ENCODE measurements at places on chromosomes 6 and 20.

GRCh38 chr6:73566954-73567591 is 46.2 kb upstream of the EEF1A1 start:
- DNase-seq = no peak

DNA sequence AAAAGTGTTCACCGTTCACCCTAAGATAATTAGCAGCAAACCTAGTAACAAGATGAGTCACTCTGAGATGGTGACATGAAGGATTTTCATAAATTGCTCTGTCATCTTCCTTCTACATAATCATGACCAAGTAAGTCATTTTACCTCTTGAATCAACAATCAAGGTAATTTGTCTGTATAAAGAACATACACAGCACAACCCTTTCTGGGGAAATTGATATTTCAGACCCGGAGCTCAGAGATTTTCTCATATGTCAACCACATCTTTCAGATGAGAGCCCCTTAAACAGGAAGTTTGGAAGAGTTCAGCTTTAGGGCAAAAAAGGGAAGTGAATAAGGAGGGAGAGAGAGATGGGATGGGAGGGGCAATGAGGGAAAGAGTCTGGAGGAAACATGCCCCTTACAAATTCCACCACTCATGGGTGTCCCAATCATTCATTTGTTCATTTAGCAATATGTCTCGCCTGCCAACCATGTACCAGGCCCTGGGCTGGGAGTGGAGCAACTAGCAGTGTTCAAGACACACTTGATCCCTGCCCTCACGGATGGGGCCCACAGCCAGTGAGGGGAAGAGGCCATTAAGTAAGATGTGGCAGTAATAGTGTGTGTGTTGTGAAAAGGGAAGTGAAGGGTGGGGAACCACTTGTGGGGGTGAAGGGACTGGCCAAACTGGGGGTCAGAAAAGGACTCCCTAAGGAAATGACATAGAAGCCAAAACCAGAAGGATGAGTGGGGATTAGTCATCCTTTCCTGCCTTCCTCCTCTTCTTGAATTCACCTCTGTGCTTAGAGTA is 190.9 kb downstream of the MAFB start:
- DNase-seq = no peak

DNA sequence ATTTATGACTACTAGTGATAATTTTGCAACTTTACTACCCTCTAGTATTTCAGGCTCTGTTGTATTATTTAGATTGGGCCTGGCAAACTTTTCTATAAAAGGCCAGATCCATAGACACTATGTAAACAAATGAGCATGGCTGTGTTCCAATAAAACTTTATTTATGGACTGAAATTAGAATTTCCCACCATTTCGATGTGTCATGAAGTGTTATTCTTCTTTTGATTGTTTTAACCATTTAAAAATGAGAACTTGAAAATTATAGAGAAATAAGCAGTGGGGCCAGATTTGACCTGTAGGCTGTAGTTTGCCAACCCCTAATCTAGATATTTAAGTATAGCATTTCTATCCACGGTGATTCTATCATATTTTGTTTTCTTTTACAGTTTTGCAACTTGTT is 61.5 kb upstream of the TFB1M start:
- DNase-seq = no peak

- DNase-seq = no peak
These were observed 93.6 kb downstream of the MYB start for GRCh38 chr6:135274561-135275293.

- DNase-seq = no peak
These were observed 72.8 kb upstream of the PMEPA1 start for GRCh38 chr20:57782631-57783041.

- DNase-seq = no peak
These were observed 3.7 kb downstream of the RPS6KA2 start for GRCh38 chr6:166623318-166623717.

- DNase-seq = no peak
These were observed 19.2 kb downstream of the BLTP3A start for GRCh38 chr6:34810936-34811632.

Data from T-helper 17 cell (primary cell).